ENCODE measurements at places on chromosomes 7 and 10. TPM values are rescaled to one million over a fixed set of nuclear protein-coding genes. Genes with fewer than 3 reads are reported as not detected.

DNA sequence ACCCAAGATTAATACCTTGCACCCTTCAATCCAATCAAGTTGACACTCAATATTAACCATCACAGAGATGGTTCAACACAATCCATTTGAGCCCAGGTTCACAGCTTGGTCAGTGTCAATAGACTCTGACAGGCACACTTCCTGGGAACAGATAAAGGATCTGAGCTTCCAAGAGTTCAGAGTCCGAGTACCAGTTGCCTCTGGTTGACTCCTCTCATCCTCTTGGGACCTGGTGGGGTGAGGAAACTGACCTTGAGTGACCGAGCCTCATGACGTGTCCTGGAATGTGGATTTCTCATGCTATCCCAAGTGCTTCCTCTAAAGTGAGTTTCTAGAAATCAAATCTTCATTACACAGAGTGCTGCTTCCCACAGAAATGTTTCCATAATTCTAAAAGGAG is 162.0 kb downstream of the CYP26A1 start:
- no peak for DNase-seq
- H3K36me3 ChIP-seq = no peaks in the 10 kb centered on the region
- no peaks in the 10 kb centered on the region for H3K27me3 ChIP-seq

- peaks cover 4% of the 10 kb centered on the region for H3K4me1 ChIP-seq
Measured at GRCh38 chr10:4076983-4077382, 292.0 kb upstream of the KLF6 start.

DNA sequence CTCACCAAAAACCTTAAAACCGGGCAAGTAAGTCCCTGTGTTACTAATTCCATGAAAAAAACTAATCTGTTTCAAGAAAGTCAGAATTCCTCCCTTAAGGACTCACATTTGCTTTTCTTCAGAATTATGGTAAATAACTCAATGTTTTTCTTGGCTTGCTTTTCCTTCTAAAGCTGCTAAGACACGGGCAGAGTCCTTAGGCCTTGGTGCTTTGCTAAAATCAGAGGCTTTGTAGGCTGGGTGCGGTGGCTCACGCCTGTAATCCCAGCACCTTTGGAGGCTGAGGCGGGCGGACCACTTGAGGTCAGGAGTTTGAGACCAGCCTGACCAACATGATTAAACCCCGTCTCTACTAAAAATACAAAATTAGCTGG is 32.0 kb downstream of the GNA12 start:
- H3K27ac ChIP-seq = peak overlapping the region; percentile 81
- DNase-seq = no peak

The URGCP gene
- 13.1 TPM for total RNA-seq

GRCh38 chr7:12640299-12641096 is 46.9 kb upstream of the ARL4A start:
- no peak overlapping the region for H3K4me3 ChIP-seq
- H3K4me1 ChIP-seq = no peaks in the 10 kb centered on the region
- DNase-seq = no peak
- H3K27me3 ChIP-seq = no peaks in the 10 kb centered on the region

DNA sequence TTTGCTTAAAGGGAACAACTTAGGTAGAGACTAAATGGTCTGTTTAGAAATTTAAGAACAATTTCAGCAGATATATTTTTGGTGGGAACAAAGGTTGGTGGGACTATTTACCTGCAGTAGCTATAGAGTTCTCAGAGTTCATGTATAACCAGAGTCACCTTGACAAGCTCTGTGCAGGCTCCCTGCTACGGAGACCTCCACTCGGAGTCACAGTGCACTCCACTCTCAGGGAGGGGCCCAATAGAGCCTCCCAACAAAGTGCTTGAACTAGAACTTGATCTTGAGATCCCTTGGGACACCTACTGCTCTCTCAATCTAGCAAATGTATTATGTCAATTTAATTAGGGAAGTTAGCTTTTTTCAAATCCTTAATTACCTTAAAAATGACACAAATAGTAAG is 2.3 kb downstream of the MYPN start:
- H3K4me3 ChIP-seq = no peak overlapping the region
- no peaks in the 10 kb centered on the region for H3K27me3 ChIP-seq
- no peaks in the 10 kb centered on the region for H3K36me3 ChIP-seq
- DNase-seq = no peak
- H3K4me1 ChIP-seq = no peaks in the 10 kb centered on the region
- H3K27ac ChIP-seq = no peak overlapping the region

DNA sequence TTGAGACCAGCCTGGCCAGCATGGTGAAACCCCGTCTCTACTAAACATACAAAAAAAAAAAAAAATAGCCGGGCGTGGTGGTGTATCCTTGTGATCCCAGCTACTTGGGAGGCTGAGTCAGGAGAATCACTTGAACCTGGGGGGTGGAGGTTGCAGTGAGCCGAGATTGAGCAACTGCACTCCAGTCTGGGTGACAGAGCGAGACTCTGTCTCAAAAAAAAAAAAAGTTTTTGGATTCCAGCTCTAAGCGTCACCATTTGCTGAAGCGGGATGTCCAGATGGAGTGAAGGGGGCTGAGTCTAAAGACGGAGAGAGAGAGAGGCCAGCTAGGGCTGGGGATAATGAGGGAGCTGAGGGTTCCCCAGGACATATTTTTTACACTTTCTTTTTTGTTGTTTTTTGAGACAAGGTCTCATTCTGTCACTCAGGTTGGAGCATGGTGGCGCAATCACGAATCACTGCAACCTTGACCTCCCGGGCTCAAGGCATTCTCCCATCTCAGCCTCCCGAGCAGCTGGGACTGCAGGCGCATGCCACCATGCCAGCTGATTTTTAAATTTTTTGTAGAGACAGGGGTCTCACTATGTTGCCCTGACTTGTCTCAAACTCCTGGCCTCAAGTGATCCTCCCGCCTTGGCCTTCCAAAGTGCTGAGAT is 9.4 kb upstream of the HK1 start:
- no peaks in the 10 kb centered on the region for H3K36me3 ChIP-seq
- H3K27me3 ChIP-seq = no peaks in the 10 kb centered on the region
- DNase-seq = no peak
- no peaks in the 10 kb centered on the region for H3K4me1 ChIP-seq
- no peak overlapping the region for H3K27ac ChIP-seq

The CALN1 gene
- 0.49 TPM for total RNA-seq

DNA sequence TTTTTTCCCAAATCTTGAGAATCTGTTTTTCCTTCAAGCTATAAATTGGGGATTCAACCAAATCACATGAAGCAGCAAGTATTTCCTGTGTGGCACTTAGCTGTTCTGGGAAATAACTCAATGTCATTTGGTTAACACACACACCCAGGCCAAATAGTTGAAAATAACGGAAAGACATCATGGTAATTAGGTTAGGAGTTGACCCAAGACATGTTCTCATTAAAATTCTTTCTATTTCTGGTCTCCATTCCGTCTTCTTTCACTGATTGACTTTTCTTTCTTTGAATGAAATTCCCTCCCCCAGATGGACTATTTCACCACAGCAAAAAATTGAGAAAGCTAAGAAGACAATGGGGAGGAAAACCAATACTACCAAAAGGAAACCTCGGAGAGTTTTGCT is 30.5 kb downstream of the NRP1 start:
- no peaks in the 10 kb centered on the region for H3K36me3 ChIP-seq
- H3K4me3 ChIP-seq = no peak overlapping the region
- H3K27ac ChIP-seq = no peak overlapping the region
- no peaks in the 10 kb centered on the region for H3K27me3 ChIP-seq
- H3K4me1 ChIP-seq = no peaks in the 10 kb centered on the region

The BMPR1A gene
- 175 TPM for total RNA-seq

The EPO gene
- not detected for total RNA-seq

GRCh38 chr7:28872226-28872625 is 85.9 kb downstream of the TRIL start:
- DNase-seq = no peak
- no peak overlapping the region for H3K4me3 ChIP-seq
- no peaks in the 10 kb centered on the region for H3K4me1 ChIP-seq
- no peaks in the 10 kb centered on the region for H3K36me3 ChIP-seq
- H3K27ac ChIP-seq = no peak overlapping the region
- H3K27me3 ChIP-seq = no peaks in the 10 kb centered on the region

- H3K4me3 ChIP-seq = peak overlapping the region; percentile 43
- H3K4me1 ChIP-seq = peaks cover 7% of the 10 kb centered on the region
- H3K36me3 ChIP-seq = no peaks in the 10 kb centered on the region
- no peak for DNase-seq
- peak overlapping the region; percentile 63 for H3K27ac ChIP-seq
- no peaks in the 10 kb centered on the region for H3K27me3 ChIP-seq
Measured at GRCh38 chr10:111077785-111078504, 1.1 kb downstream of the ADRA2A start.

The CCDC172 gene
- total RNA-seq = not detected

DNA sequence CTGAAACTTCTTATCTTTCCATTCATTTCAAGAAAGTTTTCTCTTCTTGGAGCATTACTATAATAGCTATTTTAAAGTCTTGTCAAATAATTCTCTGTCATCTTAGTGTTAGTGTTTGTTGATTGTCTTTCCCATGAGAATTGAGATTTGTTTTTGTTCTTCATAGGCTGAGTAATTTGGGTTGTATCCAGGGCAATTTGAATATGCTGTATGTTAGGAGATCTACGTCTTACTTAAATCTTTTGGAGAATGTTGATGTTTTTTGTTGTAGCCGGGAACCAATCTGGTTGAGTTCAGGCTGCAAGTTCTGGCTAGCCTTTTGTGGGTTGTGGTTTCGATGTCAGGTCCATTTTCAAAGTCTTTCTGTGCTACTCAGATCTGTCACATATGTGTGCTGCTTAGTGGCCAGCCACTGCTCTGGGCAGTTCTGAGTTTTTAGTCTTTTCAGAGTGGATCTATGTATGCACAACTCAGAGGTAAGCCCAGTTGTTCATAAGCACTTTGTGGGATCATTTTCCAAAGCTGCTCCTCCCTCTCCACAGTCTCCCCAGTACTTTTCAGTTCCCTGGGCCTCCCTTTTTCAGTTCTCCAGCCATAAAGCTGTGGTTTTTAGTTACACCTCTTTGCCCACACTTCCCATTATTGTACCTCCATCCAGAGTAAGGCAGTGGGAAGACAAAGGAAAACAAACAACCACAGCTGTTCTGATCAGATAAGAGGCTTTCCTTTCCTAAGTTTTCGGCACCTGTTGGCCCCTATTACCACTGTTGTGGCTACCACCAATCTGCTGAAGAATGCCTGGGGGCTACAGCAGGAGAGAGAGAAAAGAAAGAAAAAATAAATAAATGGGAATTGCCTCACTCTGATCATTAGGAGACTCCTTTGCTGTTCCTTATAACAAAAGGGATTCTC is 4.7 kb upstream of the CCNJ start:
- H3K4me1 ChIP-seq = no peaks in the 10 kb centered on the region
- no peaks in the 10 kb centered on the region for H3K27me3 ChIP-seq
- H3K36me3 ChIP-seq = no peaks in the 10 kb centered on the region
- H3K4me3 ChIP-seq = no peak overlapping the region
- H3K27ac ChIP-seq = no peak overlapping the region

- no peaks in the 10 kb centered on the region for H3K4me1 ChIP-seq
- no peak overlapping the region for H3K27ac ChIP-seq
- H3K36me3 ChIP-seq = no peaks in the 10 kb centered on the region
- no peak for DNase-seq
- H3K27me3 ChIP-seq = no peaks in the 10 kb centered on the region
- H3K4me3 ChIP-seq = no peak overlapping the region
Measured at GRCh38 chr10:85284778-85285770, 956.7 kb downstream of the CCSER2 start.

GRCh38 chr10:112239347-112239746 is 43.9 kb upstream of the TECTB start:
- no peaks in the 10 kb centered on the region for H3K27me3 ChIP-seq
- H3K4me1 ChIP-seq = no peaks in the 10 kb centered on the region
- H3K4me3 ChIP-seq = no peak overlapping the region
- no peaks in the 10 kb centered on the region for H3K36me3 ChIP-seq

DNA sequence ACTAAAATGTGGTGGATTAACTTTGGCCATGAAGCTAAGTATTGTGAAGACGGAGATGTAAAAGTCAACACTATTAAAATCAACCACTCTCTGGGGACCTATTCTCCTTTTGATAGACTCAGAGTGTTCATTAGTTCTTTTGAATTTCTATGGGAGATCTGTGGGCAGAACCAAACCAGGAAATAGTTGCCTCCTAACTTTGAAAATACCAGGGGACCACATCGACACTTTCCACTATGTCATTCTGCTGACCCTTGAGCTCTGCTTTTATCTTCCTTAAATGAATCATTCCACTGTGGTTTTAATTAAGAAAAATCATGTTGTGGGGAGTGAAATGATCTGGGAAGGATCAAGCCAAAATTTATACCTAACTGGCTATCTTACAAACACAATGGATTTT is 960.5 kb downstream of the GATA3 start:
- H3K27me3 ChIP-seq = no peaks in the 10 kb centered on the region
- no peak for DNase-seq
- H3K4me1 ChIP-seq = no peaks in the 10 kb centered on the region
- no peaks in the 10 kb centered on the region for H3K36me3 ChIP-seq
- H3K4me3 ChIP-seq = no peak overlapping the region

The TMEM196 gene
- total RNA-seq = not detected

The SPDYE5 gene
- total RNA-seq = not detected

The RARRES2 gene
- 257 TPM for total RNA-seq

DNA sequence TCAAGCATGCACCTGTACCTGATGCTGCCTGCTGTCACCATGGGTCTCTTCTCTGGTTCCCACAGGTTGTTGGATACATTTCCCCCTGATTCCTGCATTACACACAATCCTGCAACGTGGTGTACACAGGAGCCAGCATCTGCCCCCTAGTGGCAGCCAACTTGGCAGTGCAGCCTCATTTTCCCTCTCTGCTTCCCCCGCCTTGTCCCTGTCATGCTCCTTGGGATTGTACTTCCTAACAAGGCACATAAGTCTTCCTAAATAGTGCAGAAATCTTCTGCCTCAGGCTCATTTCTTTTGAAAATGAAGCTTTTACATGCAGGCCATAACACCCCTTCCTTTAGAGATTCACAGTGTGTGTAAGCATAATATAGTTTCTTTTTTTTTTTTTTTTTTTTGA is 387.5 kb downstream of the CCSER2 start:
- H3K4me1 ChIP-seq = no peaks in the 10 kb centered on the region
- H3K4me3 ChIP-seq = no peak overlapping the region
- no peak overlapping the region for H3K27ac ChIP-seq
- H3K27me3 ChIP-seq = no peaks in the 10 kb centered on the region
- H3K36me3 ChIP-seq = no peaks in the 10 kb centered on the region

- no peaks in the 10 kb centered on the region for H3K4me1 ChIP-seq
- H3K4me3 ChIP-seq = no peak overlapping the region
- H3K27me3 ChIP-seq = no peaks in the 10 kb centered on the region
- no peak overlapping the region for H3K27ac ChIP-seq
- DNase-seq = no peak
- H3K36me3 ChIP-seq = no peaks in the 10 kb centered on the region
Measured at GRCh38 chr7:43591558-43592180, 8.8 kb downstream of the STK17A start.

DNA sequence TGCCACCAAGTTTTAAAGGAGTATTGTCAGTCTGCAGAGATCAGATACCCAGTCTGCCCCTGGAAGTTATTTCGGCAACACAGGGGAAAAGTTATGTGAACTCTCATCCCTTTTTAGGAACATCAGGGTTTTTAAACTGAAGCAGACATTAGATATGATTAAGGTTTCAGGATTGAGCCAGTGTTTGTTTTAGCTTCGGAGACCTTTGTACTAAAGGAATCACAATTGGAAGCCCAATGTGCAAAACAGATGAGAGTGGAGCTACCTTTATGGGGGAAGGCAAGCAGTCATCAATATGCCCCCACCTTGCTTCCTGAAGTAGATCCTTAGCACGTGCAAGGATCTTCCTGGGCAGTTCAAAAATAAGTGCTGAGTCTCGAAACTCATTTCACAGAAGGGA is 39.5 kb downstream of the ETV1 start:
- no peak for DNase-seq
- no peak overlapping the region for H3K27ac ChIP-seq
- H3K27me3 ChIP-seq = no peaks in the 10 kb centered on the region
- no peak overlapping the region for H3K4me3 ChIP-seq

- no peak overlapping the region for H3K27ac ChIP-seq
- no peaks in the 10 kb centered on the region for H3K4me1 ChIP-seq
- no peaks in the 10 kb centered on the region for H3K36me3 ChIP-seq
- no peaks in the 10 kb centered on the region for H3K27me3 ChIP-seq
- H3K4me3 ChIP-seq = no peak overlapping the region
- DNase-seq = no peak
Measured at GRCh38 chr7:95636140-95636940, 40.0 kb upstream of the PDK4 start.

Data from uterus (tissue), 4 donors.